Activated naive CD4-positive, alpha-beta T cell treated with anti-CD3 and anti-CD28 coated beads, Interleukin-2, amount 50 U/mL, for 72 hours (primary cell): ENCODE measurements at places on chromosomes 6 and 20. TPM values are rescaled to one million over a fixed set of nuclear protein-coding genes. Genes with fewer than 3 reads are reported as not detected.
A peak's percentile ranks its signal among the peaks of the same experiment; 100 is the strongest.

DNA sequence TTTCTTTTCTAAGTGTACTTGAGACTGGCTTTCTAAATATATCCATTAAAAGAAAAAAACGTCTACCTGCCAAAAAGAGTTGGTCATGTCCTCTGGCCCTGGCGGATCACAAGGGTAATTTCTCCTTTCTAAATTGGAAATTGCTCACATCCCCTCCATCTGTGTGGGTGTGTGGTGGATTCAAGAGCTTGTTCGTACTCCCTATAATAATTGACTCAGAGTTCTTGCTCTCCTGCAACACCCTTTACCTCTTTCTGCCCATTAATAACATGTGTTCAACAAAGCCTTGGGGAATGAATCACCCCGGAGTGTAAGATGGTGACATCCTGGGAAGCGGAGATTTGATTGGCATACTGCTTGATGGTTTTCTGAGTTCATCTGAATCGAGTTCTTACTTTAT is 263.8 kb downstream of the ALDH8A1 start:
- DNase-seq: no peak

DNA sequence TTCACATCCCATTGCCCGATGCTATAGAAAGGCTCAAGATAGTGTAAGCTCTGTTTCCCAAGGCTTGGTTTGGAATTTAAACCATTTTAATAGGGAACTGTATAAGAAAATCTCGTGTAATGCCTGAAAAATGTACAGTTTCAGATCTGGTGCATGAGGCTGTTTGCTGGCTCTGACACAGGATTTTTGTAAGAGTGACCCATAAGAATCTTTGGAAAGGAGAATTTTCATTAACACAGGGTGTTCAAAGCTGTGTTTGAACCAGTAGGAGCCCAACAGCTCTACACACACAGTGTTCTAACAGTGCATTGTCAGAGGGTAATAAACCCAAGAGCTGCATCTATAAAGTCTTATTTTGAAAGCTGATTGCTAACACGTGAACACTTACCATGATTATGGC is 293.5 kb downstream of the PRL start:
- DNase-seq: no peak

The SRMS gene
- total RNA-seq: not detected

DNA sequence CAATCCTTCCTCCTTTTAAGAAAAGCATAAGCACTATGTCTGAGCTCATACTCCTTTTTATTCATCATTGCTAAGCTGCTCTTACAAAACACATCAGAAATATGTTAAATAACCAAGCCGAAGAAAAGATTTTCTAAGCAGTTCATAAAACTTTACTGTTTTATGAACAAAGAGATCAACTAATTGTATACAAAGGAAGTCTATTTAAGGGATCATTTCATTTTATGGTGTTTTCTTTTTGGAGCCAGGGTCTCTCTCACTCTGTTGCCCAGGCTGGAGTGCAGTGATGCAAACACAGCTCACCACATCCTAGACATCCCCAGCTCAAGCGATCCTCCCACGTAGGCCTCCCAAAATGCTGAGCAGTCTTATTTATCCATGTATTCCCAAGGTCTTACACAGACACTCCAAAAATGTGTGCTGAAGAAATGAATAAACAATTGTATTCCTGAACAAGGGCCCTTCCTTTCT is 9.3 kb downstream of the NUDT3 start:
- no peak for DNase-seq

DNA sequence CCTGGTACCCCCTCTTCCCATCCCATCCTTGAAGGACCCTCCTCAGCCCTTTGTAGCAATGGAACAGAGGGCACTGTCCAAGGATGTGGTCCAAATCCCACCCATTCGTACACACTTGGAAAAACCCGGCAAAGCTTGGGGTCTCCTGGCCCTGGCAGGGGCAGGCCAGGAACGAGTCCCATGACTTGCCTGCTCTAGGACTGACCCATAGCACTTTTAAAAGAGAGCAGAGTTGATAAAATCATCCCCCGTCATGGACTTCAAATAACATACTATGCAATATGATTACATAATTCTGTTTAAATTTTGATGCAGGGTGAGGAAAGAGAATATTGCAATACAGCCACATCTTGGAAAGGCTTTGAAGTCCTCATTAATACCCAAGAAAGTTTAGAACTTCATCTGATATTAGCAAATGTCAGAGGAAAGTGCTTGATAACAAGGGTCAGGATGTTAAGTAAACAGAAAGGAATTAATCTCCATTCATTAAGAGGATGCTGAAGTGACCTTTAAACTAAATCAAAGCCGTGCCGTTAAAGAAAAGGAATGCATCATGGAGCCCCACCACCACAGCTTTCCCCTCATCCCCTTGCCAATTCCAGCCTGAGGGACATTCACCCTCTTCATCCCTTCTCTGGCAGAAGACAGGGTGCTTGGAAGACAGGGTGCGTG is 60.7 kb upstream of the NXT1 start:
- no peak for DNase-seq

- DNase-seq: no peak
Observed at GRCh38 chr6:11315743-11316437, 83.4 kb upstream of the NEDD9 start.

GRCh38 chr6:37160922-37161778 is 8.8 kb upstream of the PIM1 start:
- DNase-seq: no peak

GRCh38 chr6:143110996-143111395 is 50.3 kb downstream of the AIG1 start:
- no peak for DNase-seq

The MTHFD1L gene
- 71.3 TPM for total RNA-seq

The ZC3H12D gene
- 87.1 TPM for total RNA-seq

- peak; percentile 65 for DNase-seq
Observed at GRCh38 chr20:52972190-52972937, at the start of gene TSHZ2. Gene TSHZ2 (plus strand): TSS chr20:52972358. CDS start chr20:52973294, 936 bp downstream.

- peak; percentile 43 for DNase-seq
Observed at GRCh38 chr20:58706975-58707681, 14.5 kb downstream of the NPEPL1 start.

DNA sequence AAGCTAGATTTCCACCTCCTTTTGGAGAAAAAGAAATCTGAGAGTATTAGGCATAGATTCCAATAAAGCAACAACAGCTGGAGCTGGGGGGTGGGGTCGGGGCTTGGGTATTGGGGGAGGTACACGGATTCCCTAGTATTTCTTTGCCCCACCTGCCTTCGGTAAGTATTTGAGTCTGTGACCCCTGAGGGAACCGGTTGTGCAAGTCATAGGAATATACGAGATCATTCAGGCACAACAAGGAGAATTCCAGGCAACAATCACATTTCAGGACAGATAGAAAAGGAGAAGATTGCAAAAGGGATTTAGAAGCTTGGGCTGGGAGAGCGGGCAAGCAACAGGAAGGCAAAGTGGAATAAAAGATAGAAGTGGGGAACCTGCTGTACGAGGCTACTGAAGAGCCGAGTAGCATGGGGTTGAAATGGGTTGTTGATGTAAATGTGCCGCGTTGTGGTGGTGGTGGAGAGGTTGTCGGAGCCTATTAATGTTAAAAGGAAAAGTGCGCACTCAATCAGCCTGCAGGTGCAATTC is 148.9 kb downstream of the BCAS1 start:
- DNase-seq: no peak

- DNase-seq: no peak
Observed at GRCh38 chr20:3309226-3309625, 70.2 kb upstream of the SLC4A11 start.

DNA sequence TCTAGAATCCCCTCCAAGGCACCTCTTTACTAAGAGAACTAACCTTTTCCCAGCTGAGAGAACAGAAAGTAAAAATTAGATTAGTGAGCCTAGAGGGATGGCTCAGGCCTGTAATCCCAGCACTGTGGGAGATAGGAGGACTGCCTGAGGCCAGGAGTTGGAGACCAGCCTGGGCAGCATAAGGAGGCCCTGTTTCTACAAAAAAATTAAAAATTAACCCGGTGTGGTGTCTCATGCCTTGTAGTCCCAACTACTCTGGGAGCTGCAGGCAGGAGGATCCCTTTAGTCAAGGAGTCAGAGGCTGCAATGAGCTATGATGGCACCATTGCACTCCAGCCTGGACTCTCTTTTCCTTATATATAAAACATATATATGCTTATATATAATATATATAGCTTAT is 5.5 kb upstream of the OOEP start:
- DNase-seq: no peak

- DNase-seq: no peak
Observed at GRCh38 chr6:156943816-156944215, 166.6 kb downstream of the ARID1B start.

The CD40 gene
- 10.0 TPM for total RNA-seq

- DNase-seq: no peak
Observed at GRCh38 chr20:35145141-35145564, 2.0 kb downstream of the EDEM2 start.

The CPNE5 gene
- total RNA-seq: 3.0 TPM

DNA sequence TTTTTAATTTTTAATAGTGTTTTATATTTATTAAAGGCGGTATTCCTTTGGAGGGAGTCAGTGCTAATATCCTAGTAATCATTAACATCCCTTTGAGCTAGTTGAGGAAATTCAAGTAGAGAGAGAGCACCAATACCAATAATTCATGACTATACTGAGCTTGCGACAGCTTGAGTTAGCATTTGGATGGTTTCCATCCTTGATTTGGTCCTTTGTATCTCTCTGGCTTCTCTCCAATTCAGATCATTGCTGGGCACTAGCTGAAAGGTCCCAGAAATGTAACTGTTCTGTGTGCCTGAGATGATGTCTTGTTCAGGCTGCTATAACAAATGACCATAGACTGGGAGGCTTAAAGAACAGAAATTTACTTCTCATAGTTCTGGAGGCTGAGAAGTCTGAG is 77.0 kb downstream of the RNF144B start:
- DNase-seq: no peak

The HRH3 gene
- total RNA-seq: not detected

DNA sequence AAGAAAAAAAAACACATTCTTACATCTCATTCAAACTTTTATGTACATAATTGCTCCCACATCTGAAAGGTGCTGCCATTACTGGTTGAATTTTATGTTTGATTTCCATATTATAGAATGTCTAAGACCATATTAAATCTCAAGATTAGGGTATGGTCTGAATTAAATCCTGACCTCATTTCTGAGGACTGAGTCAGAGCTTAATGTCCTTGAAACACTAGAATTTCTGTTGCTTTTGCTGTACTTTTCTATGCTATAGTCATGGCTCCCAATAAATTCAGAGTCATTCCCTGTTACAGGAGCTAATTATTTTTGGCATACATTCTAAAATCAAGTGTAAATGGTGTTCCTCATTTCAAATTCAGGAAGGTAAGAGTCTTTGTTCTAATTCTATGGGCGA is 285.3 kb upstream of the MANEA start:
- no peak for DNase-seq

GRCh38 chr20:12570371-12570770 is 438.4 kb upstream of the SPTLC3 start:
- DNase-seq: no peak

GRCh38 chr6:157880534-157880933 is 57.5 kb downstream of the SNX9 start:
- no peak for DNase-seq

The ENPP5 gene
- total RNA-seq: 0.21 TPM
